ENCODE measurements at places on chromosomes 6 and 20. TPM values are rescaled to one million over a fixed set of nuclear protein-coding genes. Genes with fewer than 3 reads are reported as not detected.

GRCh38 chr20:36315545-36316351 is 9.6 kb downstream of the DLGAP4 start:
- peaks cover 4% of the 10 kb centered on the region for H3K27me3 ChIP-seq
- H3K36me3 ChIP-seq, result no peaks in the 10 kb centered on the region
- H3K4me3 ChIP-seq, result no peak overlapping the region
- no peaks in the 10 kb centered on the region for H3K4me1 ChIP-seq
- H3K27ac ChIP-seq, result no peak overlapping the region
- DNase-seq, result no peak

GRCh38 chr20:9163251-9163650 is 94.4 kb downstream of the PLCB4 start:
- H3K27me3 ChIP-seq, result no peaks in the 10 kb centered on the region
- no peak overlapping the region for H3K27ac ChIP-seq
- DNase-seq, result no peak
- H3K36me3 ChIP-seq, result no peaks in the 10 kb centered on the region

SIRPB1 gene
- total RNA-seq, result 1.9 TPM

- H3K27me3 ChIP-seq, result no peaks in the 10 kb centered on the region
- no peak overlapping the region for H3K4me3 ChIP-seq
- no peak overlapping the region for H3K27ac ChIP-seq
- no peak for DNase-seq
These were observed 227.0 kb upstream of the MARCKS start for GRCh38 chr6:113629975-113630737.

CYP39A1 gene
- 0.54 TPM for total RNA-seq

C6orf58 gene
- total RNA-seq, result 0.20 TPM

DNA sequence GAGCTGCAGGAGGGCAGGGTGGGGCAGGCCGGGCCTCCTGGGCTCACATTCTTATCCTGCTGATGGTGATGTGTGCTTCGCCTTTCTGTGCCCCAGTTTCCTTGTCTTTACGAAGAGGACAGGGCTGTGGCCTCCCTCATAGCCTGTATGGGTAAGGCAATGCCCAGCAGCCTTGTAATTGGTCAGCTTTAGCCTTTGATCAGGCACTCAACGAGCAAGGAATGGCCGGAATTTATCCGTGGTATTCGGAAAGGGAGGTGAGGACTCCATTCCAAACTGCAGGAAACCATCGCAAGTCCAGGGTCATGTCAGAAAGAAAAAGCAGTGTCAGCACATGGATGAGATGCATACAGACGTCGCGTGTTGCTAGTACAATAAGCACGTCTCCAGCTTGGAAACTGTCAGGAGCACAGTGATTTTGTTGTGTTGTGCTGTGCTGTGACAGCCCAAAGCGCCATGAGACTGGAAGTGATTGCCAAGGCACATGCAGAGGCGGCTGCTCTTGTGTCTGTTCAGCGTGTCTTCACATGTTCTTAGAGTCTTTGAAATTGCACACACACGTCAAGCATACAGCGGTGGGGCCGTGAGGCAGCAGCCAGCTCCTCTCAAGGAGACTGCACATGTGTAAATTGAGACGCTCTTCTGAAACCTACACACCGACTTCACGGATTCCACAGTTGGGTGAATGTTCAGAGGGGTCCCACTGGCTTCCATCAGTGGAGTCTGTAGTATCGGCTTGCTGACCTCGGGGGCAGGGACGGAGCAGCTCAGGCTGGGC is 6.2 kb downstream of the SS18L1 start:
- H3K27me3 ChIP-seq, result no peaks in the 10 kb centered on the region
- H3K36me3 ChIP-seq, result no peaks in the 10 kb centered on the region
- H3K4me1 ChIP-seq, result peaks cover 8% of the 10 kb centered on the region
- DNase-seq, result no peak

DNA sequence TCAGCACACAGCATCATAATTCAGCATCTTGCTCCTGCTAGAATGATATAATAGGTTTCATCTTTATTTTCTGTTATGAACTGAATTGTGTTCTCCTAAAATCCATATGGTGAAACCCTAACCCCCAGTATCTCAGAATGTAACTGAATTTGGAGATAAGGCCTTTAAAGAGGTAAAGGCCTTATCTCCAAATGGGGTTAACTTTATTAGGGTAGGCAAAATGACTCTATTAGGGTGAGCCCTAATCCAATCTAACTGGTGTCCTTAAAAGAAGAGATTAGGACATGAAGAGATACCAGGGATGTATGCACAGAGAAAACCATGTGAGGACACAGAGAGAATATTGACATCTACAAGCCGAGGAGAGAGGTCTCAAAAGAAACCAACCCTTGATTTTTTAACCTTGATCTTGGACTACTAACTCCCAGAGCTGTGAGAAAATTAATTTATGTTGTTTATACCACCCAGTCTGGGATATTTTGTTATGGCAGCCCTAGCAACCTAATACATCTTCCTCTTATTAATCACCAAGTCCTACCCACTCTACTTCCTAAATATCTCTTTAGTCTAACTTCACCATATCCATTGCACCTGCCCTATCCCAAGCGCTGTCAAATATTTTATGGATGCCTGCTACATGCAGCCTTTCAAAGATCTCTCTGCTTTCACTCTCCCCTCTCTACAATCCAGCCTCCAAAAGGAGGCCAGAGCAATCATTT is 8.5 kb upstream of the MRS2 start:
- DNase-seq, result no peak
- no peak overlapping the region for H3K4me3 ChIP-seq
- H3K27ac ChIP-seq, result no peak overlapping the region
- no peaks in the 10 kb centered on the region for H3K27me3 ChIP-seq
- no peaks in the 10 kb centered on the region for H3K36me3 ChIP-seq
- H3K4me1 ChIP-seq, result no peaks in the 10 kb centered on the region

DNA sequence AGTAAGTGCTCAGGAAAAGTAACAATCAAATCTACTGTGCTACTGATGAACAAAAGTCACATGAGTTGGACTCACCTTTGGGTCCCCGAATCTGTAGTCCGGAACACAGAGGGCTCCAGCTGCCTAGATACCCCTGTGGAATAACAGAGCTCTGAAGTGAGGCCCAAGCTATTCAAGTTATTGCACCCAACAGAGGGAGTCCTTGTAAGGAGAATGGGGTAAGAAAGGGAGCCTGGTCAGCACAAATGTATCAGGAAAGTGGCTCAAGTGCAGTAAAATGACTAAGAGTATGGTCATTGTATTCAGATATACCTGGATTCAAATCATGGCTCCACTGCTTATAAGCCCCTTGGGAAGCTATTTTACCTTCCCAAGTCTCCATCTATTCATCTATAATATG is 20.9 kb downstream of the EDN1 start:
- no peak overlapping the region for H3K27ac ChIP-seq
- H3K4me3 ChIP-seq, result no peak overlapping the region
- H3K27me3 ChIP-seq, result no peaks in the 10 kb centered on the region
- peaks cover 26% of the 10 kb centered on the region for H3K4me1 ChIP-seq

DNA sequence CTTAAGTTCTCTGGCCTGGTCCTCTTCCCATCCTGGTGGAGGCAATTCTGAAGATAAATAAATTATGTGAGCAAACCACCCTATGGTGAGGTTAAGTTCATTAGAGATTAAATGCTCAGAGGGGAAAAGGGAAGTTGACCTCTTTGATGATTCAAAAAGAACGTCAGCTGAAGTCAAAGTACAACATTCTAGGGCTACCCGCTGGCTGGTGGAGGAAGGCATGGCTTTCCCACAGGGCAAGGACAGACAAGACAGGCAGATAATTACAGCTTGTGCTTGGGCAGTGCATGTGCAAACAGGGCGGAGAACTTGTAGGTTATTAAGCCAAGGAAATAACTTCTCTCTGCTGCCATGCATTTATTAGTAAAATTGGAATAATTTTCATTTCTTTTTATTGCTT is 91.0 kb upstream of the SLC24A3 start:
- H3K27me3 ChIP-seq, result no peaks in the 10 kb centered on the region
- H3K36me3 ChIP-seq, result no peaks in the 10 kb centered on the region
- no peaks in the 10 kb centered on the region for H3K4me1 ChIP-seq
- H3K4me3 ChIP-seq, result no peak overlapping the region

- H3K27me3 ChIP-seq, result no peaks in the 10 kb centered on the region
- H3K4me1 ChIP-seq, result no peaks in the 10 kb centered on the region
- no peak overlapping the region for H3K4me3 ChIP-seq
- H3K27ac ChIP-seq, result no peak overlapping the region
- DNase-seq, result no peak
These were observed 470.3 kb upstream of the JARID2 start for GRCh38 chr6:14775528-14775927.

SNAI1 gene
- total RNA-seq, result 13.4 TPM

- no peaks in the 10 kb centered on the region for H3K27me3 ChIP-seq
- DNase-seq, result no peak
- no peaks in the 10 kb centered on the region for H3K36me3 ChIP-seq
- H3K27ac ChIP-seq, result no peak overlapping the region
These were observed 81.7 kb upstream of the MAFB start for GRCh38 chr20:40770564-40771307.

DNA sequence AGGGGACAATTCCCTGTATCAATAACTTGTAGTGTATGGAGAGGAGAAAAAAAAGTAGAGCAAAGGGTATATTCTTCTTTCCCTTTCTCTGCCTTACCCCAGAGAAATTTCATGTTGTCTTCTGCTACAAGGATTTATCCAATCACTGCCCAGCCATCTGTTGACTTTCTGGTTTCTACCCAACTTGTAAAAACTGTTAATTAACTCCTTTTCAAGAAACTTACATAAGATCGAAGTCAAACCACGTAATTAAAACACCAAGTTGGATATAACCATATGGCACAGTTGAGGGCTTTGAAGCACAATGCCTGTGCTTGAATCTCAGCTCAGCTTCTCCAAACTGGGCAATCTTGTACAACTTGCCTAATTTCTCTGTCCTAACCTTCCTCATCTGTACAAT is 99.5 kb downstream of the MAN1A1 start:
- H3K27me3 ChIP-seq, result no peaks in the 10 kb centered on the region
- H3K4me1 ChIP-seq, result peaks cover 12% of the 10 kb centered on the region
- DNase-seq, result no peak

BIRC7 gene
- total RNA-seq, result 0.96 TPM

NAA20 gene
- 71.5 TPM for total RNA-seq

FAM83B gene
- total RNA-seq, result 16.9 TPM

DNA sequence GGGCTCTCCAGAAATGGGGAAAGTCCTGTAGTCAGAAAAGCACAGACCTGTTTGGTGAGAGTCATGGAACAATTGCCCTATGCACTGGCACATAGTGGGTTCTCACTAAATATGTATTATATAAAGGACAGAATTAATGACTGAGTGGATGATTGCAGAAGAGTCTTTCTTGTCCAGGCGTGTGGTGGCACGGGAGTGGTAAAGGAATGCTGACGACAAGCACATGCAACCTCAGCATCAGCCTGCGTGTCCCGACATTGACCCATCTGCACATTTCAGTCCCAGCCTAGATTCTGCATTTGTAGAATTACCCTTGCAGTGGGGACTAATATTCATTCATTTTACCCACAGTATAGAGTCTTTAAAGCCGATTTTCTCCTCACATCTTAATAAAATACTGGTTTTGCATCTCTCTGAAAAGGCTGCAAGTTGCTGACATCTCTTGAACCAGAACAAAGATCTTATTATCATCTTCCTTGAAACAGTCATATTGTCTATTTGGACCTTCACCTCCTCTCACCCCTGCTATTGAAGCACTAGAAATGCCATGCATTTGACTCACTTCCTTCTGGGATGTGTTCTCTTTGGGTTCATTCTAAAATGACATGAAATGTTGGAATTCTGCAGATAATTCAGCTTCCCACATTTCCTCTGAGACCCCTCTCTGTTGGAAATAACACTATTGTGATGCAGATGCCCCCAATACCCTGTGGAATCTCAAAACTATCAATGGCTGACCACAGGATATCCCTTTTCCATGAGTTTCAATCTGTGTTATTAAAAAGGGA is 883.6 kb upstream of the FLRT3 start:
- H3K4me1 ChIP-seq, result no peaks in the 10 kb centered on the region
- H3K27ac ChIP-seq, result no peak overlapping the region

- DNase-seq, result no peak
- H3K4me1 ChIP-seq, result no peaks in the 10 kb centered on the region
- no peak overlapping the region for H3K27ac ChIP-seq
These were observed 454.0 kb downstream of the EYS start for GRCh38 chr6:65253041-65253440.

KCNQ5 gene
- not detected for total RNA-seq

GRCh38 chr6:16669227-16669626 is 92.0 kb downstream of the ATXN1 start:
- H3K27me3 ChIP-seq, result no peaks in the 10 kb centered on the region
- H3K36me3 ChIP-seq, result no peaks in the 10 kb centered on the region
- H3K4me3 ChIP-seq, result no peak overlapping the region
- H3K4me1 ChIP-seq, result peaks cover 20% of the 10 kb centered on the region
- H3K27ac ChIP-seq, result peak overlapping the region; percentile 44
- DNase-seq, result peak; percentile 38

NOX3 gene
- total RNA-seq, result not detected

- 0 out of 2 replicates have a peak, but pooled peaks cover 3% of the 10 kb centered on the region for H3K4me1 ChIP-seq
- H3K36me3 ChIP-seq, result no peaks in the 10 kb centered on the region
- no peaks in the 10 kb centered on the region for H3K27me3 ChIP-seq
- no peak for DNase-seq
These were observed 5.7 kb downstream of the SUPT3H start for GRCh38 chr6:45371924-45372573.

- no peaks in the 10 kb centered on the region for H3K4me1 ChIP-seq
- H3K36me3 ChIP-seq, result no peaks in the 10 kb centered on the region
- no peak for DNase-seq
- H3K27ac ChIP-seq, result no peak overlapping the region
- H3K4me3 ChIP-seq, result no peak overlapping the region
These were observed 33.4 kb downstream of the TTLL9 start for GRCh38 chr20:31903627-31904386.

GRCh38 chr20:31972471-31973021 is 4.6 kb downstream of the XKR7 start:
- no peaks in the 10 kb centered on the region for H3K36me3 ChIP-seq
- H3K4me1 ChIP-seq, result no peaks in the 10 kb centered on the region
- DNase-seq, result no peak
- peaks cover 41% of the 10 kb centered on the region for H3K27me3 ChIP-seq

DNA sequence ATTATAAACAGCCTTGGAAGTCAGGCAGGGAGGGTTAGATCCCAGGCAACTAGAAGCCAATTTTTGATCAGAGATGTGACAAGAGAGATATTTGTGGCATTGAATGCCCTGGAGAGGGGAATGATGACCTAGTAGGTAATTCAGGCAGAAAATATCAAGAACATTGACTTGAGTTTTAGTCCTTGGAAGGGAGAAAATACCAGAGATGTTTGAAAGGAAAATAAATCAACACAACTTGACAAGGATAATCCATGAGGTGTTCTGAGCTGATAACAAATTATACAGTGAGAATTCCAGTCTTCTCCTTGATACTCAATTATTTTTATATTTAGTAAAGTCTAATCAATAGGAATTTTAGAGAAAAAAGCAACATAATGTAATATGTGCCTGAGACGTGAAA is 10.6 kb upstream of the MARCKS start:
- no peak overlapping the region for H3K27ac ChIP-seq
- no peak overlapping the region for H3K4me3 ChIP-seq
- H3K36me3 ChIP-seq, result no peaks in the 10 kb centered on the region
- H3K4me1 ChIP-seq, result no peaks in the 10 kb centered on the region

GRCh38 chr20:17904027-17904426 is 64.6 kb downstream of the SNX5 start:
- no peak overlapping the region for H3K4me3 ChIP-seq
- peaks cover 2% of the 10 kb centered on the region for H3K4me1 ChIP-seq
- H3K27ac ChIP-seq, result no peak overlapping the region
- no peak for DNase-seq
- H3K27me3 ChIP-seq, result no peaks in the 10 kb centered on the region

GRCh38 chr6:23224540-23224939 is 655.2 kb downstream of the HDGFL1 start:
- no peaks in the 10 kb centered on the region for H3K27me3 ChIP-seq
- no peak overlapping the region for H3K27ac ChIP-seq
- no peak for DNase-seq
- H3K4me3 ChIP-seq, result no peak overlapping the region
- no peaks in the 10 kb centered on the region for H3K4me1 ChIP-seq
- no peaks in the 10 kb centered on the region for H3K36me3 ChIP-seq

GRCh38 chr20:20009784-20010253 is 7.3 kb upstream of the NAA20 start:
- H3K4me1 ChIP-seq, result peaks cover 10% of the 10 kb centered on the region
- H3K27me3 ChIP-seq, result no peaks in the 10 kb centered on the region
- no peak overlapping the region for H3K27ac ChIP-seq

Measured in HCT116 (cell line).